ENCODE measurements at places on chromosomes 2 and 18. TPM values are rescaled to one million over a fixed set of nuclear protein-coding genes. Genes with fewer than 3 reads are reported as not detected.

Gene DDX18
- 44.2 TPM for total RNA-seq

Gene SERPINB12
- total RNA-seq = not detected

Gene MYOM1
- total RNA-seq = 1.8 TPM

Gene TIGD1
- 5.8 TPM for total RNA-seq

Gene GALNT13
- 0.36 TPM for total RNA-seq

Gene CXCR2
- not detected for total RNA-seq

Gene CTNNA2
- 0.29 TPM for total RNA-seq

Gene COX5B
- 214 TPM for total RNA-seq

Gene FEV
- not detected for total RNA-seq

Gene MSTN
- not detected for total RNA-seq

Gene MYO7B
- total RNA-seq = under 0.01 TPM

Gene KCNK3
- not detected for total RNA-seq

Gene PSMA8
- total RNA-seq = not detected

Gene LCT
- total RNA-seq = under 0.01 TPM
